ENCODE measurements at places on chromosomes 12 and 14. TPM values are rescaled to one million over a fixed set of nuclear protein-coding genes. Genes with fewer than 3 reads are reported as not detected.

DNA sequence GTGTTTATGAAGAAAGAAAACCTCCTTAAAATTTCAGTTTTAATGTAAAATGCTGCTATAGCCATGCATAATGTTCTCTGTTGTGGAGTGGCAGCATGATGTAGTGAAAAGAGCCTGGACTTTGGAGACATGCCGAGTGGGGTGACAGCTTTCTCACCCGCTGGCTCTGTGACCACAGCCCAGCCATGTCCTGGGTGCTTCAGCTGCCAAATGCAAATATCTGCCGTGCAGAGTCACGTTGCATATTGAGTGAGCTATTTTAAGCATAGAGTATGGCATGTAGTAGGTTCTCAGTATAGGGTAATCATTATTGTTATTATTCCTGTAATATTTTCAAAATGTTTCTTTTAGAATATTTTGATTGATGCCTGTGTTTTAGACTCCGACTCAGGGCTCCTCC, 15.5 kb upstream of the TCTN2 start:
- H3K27me3 ChIP-seq = no peaks in the 10 kb centered on the region
- no peak overlapping the region for H3K4me3 ChIP-seq
- no peak for DNase-seq
- no peak overlapping the region for H3K27ac ChIP-seq

GRCh38 chr14:61524936-61525292, 170.4 kb upstream of the HIF1A start:
- peak overlapping the region; percentile 66 for H3K27ac ChIP-seq
- no peak overlapping the region for H3K4me3 ChIP-seq
- H3K36me3 ChIP-seq = no peaks in the 10 kb centered on the region
- no peaks in the 10 kb centered on the region for H3K27me3 ChIP-seq
- DNase-seq = no peak

DNA sequence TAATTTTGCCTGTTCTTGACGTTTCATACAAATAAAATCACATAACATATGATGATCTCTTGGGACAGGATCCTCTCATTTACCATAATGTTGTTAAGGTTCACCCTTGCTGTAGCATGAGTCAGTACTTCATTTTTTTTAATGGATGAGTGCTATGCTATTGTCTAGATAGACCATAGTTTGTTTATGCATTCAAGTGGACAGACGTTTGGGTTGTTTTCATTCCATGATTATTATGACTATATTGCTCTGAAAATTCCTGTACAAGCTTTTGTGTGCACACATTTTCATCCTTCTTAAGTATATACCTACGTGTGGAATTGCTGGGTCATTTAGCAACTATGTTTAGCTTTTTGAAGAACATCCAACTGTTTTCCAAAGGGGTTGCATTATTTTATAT, 325.6 kb upstream of the TMEM132C start:
- H3K27ac ChIP-seq = no peak overlapping the region
- no peak overlapping the region for H3K4me3 ChIP-seq
- no peaks in the 10 kb centered on the region for H3K36me3 ChIP-seq
- no peaks in the 10 kb centered on the region for H3K4me1 ChIP-seq
- no peak for DNase-seq

- no peak overlapping the region for H3K27ac ChIP-seq
- no peaks in the 10 kb centered on the region for H3K36me3 ChIP-seq
- no peak for DNase-seq
- H3K4me3 ChIP-seq = no peak overlapping the region
- H3K4me1 ChIP-seq = peaks cover 38% of the 10 kb centered on the region
Measured at GRCh38 chr12:124451016-124451415, 116.4 kb downstream of the NCOR2 start.

DNA sequence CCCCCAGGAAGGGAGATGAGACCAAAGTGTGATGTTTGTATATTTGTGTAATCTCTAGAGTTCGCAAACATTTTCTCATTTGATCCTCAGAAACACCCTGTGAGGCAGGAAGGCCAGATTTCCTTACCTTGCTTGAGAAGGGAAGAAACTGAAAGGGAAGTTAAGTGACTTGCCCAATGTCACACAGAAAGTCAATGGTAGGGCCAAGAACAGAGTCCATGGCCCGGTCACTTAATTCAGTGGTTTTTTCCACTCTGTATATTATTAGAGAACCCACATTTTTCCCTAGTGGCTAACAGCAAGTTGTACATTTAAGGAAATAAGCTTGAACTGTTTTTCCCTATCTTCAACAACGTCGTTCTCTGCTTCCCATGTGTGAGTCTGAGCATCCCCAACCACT, 25.6 kb upstream of the CHPT1 start:
- no peak overlapping the region for H3K4me3 ChIP-seq
- H3K27ac ChIP-seq = peak overlapping the region; percentile 27
- H3K36me3 ChIP-seq = peaks cover 97% of the 10 kb centered on the region
- H3K4me1 ChIP-seq = peaks cover 3% of the 10 kb centered on the region

DNA sequence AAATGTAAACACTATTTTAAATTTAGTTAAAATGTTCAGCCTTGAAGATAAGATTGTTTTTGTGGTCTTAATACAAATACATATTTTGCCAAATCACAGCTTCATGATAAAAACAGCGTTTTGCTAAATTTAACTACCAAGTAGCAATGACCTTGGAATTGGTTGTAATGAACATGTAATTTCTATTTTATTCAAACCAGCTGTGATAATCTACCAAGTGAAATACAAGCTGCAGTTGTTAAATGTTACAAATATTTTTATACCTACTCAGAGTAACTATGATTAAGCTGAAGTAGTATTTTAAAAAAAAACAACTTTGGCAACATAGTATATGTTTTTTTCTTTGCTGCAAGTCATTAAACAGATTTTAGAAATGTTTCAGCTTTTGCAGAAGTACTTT, 96.2 kb downstream of the CPSF2 start:
- no peaks in the 10 kb centered on the region for H3K27me3 ChIP-seq
- no peak for DNase-seq
- no peak overlapping the region for H3K27ac ChIP-seq
- no peaks in the 10 kb centered on the region for H3K4me1 ChIP-seq
- H3K4me3 ChIP-seq = no peak overlapping the region

Gene TPCN1
- total RNA-seq = 24.5 TPM

Gene VRTN
- total RNA-seq = not detected

Gene KLRB1
- not detected for total RNA-seq

Measured in gastrocnemius medialis (tissue), 4 donors.